ENCODE measurements at places on chromosomes 16 and 17.

DNA sequence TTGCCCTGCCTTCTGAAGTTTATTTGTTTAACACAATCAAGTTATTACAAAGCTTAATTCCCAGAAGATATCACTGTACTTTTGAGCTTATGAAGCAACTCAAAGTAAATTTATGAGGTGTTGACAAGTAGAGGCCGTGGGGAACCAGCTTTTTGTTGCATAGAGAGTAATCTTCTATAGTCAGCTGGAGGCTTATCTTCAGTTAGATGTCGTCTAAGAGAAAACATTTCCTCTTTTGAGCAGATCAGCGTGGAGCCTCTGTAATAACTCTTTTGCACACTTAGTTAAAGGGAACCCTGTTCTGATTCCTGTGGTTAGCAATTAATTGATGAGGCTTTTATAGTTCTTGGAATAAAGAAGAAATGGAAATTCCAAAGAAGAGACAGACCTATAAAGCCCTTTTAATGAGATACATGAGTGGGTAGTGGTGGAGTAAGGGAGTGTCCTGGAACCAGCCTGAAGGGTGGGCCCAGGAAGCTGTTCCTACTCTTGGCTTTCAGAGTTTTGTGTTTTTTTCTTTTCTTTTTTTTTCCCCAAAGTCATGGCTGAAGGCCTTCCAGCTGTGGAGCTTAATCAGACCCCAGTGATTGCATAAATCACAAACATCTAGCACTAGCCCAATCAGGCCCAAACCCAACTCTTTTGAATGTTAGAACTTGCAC is 28.9 kb upstream of the MAP3K14 start:
- no peak for DNase-seq

GRCh38 chr16:50862818-50863643 is 121.1 kb downstream of the CYLD start:
- DNase-seq, result no peak

- no peak for DNase-seq
These were observed 25.1 kb downstream of the UNK start for GRCh38 chr17:75809631-75810111.

DNA sequence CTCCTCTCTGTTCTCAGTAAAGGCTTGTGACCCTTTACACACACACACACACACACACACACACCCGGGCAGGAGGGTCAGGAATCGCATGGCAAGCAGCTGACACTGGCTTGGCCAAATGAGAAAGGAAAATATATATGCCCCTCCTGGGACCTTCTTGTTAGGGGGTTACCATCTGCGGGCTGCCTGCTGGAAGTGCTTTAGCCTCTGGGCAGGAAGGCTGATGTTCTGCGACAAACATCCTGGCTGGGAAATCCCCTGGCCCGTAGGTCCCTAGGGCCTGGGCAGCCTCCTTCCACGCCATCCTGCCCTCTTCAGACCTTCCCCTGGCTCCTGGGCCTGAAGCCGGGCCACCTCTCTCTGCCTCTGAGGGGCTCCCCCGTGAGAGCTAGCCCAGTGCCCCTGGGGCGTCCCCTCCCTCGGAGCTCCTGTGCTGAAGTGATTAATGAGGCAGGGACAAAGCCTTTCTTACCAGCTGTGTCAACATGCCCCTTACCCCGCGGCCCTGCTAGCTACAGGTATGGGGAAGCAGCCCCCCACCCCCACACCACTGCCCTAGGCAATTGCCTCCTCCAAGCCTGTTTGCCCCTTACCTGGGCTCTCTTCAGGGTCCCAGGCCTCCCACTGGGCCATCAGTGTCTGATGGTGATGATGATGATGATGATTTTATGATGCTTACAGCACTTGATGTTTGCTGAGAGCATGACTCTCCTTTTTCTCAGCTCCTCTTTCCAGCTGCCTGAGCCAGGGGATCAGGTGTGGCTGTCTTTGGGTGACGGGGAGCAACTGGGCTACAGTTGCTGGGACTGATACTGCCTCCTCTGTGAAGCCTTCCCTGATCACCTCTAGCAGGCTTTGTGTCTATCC is 32.8 kb upstream of the ETV4 start:
- no peak for DNase-seq

- no peak for DNase-seq
These were observed 424.6 kb upstream of the C16orf82 start for GRCh38 chr16:26642047-26642664.

DNA sequence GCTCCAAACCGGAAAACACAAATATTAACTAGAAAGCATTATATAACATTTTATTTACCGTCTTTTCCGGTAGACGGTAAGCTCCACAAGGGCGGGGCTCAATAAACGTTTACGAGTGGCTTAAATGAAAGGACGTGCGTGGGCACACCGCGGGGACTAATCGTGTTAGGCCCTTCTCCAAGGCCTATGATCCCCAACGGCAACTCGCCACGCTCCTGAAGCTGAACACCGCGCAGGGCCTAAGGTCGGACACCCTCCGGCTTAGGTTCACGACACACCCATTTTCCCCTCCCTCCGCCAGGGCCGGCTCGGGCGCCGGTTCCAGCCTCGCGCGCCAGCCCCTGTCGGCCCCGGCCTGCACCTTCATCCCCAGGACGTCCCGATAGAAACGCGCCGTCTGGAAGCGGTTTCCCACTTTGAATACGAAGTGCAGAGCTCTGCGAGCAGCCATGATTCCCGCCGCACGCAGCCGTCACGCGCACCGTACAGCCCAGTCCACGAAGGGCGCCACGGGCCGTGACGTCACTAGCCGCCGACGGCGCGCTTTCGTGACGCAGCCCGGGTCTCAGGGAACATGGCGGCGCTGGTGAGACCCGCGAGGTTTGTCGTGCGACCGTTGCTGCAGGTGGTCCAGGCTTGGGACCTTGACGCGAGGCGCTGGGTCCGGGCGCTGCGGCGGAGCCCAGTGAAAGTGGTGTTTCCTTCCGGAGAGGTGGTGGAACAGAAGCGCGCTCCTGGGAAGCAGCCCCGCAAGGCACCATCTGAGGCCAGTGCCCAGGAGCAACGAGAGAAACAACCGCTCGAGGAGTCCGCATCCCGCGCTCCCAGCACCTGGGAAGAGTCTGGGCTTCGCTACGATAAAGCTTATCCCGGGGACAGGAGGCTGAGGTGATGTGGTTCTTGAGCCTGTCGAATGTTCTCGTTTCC is at the start of the genes GLOD4 and MRM3:
Gene GLOD4 (minus strand): TSS at position 476 of the 927 bp plus-strand sequence. CDS start 25 bp downstream, at position 451.
Gene MRM3 (plus strand): TSS at position 549 of the 927 bp plus-strand sequence. CDS start 26 bp downstream, at position 575.
- DNase-seq, result peak; percentile 86

DNA sequence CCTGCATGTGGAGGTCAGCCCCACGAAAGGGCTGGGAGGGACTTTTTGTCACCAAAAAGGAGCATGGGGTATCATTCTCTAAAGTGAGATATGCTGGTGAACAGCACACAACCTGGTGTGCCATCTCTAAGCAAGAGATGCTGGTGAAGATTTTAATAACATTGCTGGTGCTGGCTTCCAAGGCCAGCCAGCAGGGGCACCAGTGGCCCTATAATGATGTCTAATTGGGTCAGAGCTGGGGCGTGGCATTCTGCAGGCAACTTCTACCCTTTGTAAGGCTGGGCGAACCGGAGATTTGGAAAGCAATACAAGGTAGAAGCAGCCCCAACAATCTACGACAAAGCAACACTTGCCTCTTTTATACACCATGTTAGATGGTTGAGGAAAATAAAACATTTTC is 16.8 kb downstream of the SDR42E1 start:
- peak; percentile 5 for DNase-seq

- DNase-seq, result no peak
These were observed 7.7 kb downstream of the BCAR1 start for GRCh38 chr16:75243667-75244224.

DNA sequence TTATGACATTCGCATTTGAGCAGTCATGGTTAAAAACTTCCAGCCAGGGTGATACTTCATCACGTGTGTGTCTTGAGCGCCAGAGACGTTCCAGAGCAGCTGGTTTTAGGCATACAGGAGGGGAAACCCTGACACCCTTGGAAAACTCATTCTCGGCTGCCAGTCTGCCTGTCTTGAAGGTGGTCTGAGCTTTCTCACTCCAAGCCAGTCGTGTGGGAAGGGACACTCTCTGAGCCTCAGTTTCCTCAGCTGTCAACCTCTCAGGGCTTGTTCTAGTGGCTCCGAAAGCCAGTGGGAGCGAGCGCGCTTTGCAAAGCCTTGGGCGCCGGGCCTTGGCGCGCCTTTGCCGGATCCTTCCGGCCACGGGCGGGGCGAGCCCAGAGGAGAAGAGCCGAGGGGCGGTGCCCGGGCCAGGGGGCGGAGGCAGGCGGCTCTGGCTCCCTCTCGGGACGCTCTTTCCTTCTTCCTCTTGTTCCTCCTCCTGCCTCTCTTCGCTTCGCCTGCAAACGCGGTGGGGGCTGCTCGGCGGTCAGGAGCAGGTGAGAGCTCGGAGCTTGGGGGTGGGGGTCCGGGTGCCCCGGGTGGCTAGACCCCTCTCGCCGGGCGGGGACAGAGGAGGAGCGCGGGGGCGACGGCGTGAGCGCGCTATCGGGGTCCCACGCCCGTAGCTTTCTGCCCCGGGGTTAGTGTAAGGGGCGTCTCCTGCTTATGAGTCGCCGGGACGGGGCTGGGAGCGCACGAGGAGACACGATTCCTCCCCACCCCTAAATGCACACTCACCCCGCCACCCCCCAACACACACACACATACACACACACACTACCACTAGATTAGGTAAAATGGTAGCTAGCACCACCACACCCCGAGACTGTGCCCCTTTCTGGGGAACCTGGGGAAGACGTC is at the start of gene LDAF1:
Gene LDAF1 (plus strand): TSS at position 467 of the 903 bp plus-strand sequence. CDS start 2,509 bp downstream, outside the sequence.
- peak; percentile 84 for DNase-seq

DNA sequence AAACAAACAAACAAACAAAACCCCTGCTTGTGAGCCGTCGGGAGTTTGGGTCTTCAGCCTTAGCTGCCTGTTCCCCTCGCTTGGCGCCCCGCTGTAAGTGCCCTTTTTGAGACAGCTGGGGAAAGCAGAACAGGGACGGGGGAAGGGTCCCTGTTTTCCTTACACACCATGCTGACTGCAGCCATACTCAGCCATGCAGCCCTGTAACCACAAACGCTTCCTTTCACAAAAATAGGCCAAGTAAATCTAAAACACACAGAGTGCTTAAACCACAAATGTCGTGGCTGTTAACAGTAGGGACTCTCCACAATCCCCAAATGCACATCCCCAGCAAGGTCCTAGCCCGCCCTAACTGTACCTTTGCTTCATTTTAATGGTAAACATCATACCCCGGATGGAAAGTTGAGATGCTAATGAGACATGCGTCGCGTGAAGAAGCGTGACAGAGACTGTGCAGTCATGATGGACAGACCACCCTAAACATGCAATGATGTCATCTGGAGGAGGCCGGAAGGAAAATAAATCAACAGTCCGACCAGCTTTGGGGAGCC is 129.9 kb downstream of the MGAT5B start:
- no peak for DNase-seq

GRCh38 chr17:16439303-16439791 is 24.0 kb downstream of the TRPV2 start:
- DNase-seq, result no peak

DNA sequence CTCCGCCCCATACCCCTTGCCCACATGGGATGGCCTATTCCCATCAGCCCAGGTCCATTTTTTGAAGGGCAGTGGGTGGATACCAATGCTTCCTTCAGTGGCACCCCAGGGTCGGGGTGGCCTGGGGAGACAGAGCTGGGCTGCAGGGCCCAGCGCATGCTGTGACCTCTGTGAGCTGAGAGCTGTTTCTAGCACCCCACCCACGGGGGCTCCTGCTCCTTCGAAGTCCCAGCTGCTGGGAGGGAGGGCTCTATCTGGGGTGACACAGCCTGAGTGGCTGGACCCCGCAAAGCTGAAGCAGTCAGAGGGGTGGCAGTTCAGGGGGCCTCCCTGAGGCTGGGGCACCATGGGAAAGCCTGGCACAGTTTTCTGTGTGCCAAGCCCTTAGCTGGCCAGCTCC is 10.7 kb downstream of the PAM16 start:
- DNase-seq, result no peak

GRCh38 chr16:7330709-7331108 is 1.9 kb upstream of the RBFOX1 start:
- no peak for DNase-seq

- no peak for DNase-seq
These were observed 189.3 kb upstream of the TNRC6C start for GRCh38 chr17:77769215-77769614.

GRCh38 chr17:47741109-47741792 is 8.2 kb downstream of the TBX21 start:
- no peak for DNase-seq

GRCh38 chr17:58172369-58173071 is 5.7 kb downstream of the OR4D2 start:
- peak; percentile 53 for DNase-seq

- DNase-seq, result no peak
These were observed 2.6 kb upstream of the GNG13 start for GRCh38 chr16:802914-803753.

DNA sequence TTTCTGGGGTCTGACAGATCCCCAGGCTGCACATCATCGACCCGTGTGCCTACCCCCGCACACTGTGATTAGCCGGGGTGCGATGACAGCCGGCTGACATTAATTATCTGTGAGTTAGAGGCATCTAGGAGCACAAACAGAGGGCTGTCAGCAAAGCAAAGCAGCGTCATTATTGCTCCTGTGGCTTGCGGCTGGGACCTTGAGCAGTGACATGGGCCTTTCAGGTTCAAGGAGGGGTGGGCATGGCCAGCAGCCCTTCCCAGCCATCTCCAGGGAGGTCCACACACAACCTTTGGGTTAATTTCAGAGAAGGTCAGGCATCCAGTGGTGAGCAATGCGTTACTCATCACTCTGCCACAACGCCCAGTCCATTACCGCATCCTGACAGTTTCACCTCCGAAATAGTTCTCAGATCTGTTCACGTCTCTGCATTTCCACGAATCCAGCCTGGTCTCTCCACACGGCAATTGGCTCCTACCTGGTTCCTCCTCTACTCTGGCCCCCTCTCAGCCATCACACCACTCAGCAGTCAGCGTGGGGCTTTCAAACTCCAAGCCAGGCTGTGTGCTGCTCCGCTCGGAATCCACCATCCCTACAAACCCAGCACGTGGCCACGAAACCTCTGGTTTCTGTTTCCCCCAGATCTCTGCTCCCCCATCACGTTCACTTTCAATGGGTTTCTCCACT is 249.7 kb upstream of the C16orf82 start:
- peak; percentile 43 for DNase-seq

- no peak for DNase-seq
These were observed 6.3 kb downstream of the ANKRD11 start for GRCh38 chr16:89484041-89484501.

DNA sequence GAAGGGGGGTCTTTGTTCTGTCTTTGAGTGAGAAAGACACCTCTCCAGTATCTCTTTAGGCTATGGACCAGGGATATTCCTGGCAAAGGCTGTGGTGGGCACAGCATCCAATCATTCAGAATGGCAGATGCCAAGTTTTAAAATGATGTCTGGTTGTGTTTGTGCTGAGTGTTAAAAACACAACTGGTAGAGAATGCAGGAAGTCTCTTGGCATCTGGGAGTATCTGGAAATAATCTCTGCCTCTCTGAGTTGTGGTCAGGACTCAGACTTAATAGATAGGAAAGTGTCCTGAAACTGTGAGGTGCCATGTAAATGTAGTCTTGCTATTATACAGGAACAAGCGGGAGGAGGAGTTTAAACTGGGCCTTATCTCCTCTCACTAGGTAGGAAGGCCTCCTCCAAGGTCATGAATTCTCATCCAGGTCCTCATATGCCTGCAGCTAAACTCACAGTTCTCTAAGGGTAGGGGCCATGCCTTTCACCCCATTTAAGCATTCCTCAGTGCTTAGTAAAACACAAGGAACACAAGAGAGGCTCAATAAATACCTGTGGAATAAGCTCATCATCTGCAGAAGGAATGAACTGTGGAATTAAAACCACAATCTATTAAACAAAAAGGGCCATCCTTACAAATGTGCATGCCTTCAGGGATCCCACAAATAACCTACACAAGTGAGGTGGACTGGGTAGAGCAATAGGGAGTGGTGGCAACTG is 317.6 kb downstream of the CBLN1 start:
- DNase-seq, result no peak
